Fibroblast of lung (primary cell): ENCODE measurements at places on chromosomes 3 and 15. TPM values are rescaled to one million over a fixed set of nuclear protein-coding genes. Genes with fewer than 3 reads are reported as not detected.

RHOV gene
- under 0.01 TPM in 1 of 2 replicates, not detected in the other for total RNA-seq

ACSBG1 gene
- total RNA-seq: not detected in 2 replicates

MASP1 gene
- total RNA-seq: 56.2 and 328 TPM in 2 replicates

SPTSSB gene
- under 0.01 TPM in 1 of 2 replicates, not detected in the other for total RNA-seq

REC114 gene
- not detected in 2 replicates for total RNA-seq

AGTR1 gene
- 1.2 and 1.5 TPM in 2 replicates for total RNA-seq

ITIH1 gene
- total RNA-seq: not detected in 2 replicates

CFAP100 gene
- total RNA-seq: not detected in 2 replicates

TPM1 gene
- total RNA-seq: 224 and 279 TPM in 2 replicates

FBXL2 gene
- total RNA-seq: 8.7 and 16.2 TPM in 2 replicates

DET1 gene
- total RNA-seq: 5.9 and 6.4 TPM in 2 replicates

GOLGA6D gene
- under 0.01 TPM in 1 of 2 replicates, not detected in the other for total RNA-seq

SERPINI2 gene
- not detected in 2 replicates for total RNA-seq

MYO5C gene
- total RNA-seq: under 0.01 TPM in 2 replicates

HYAL1 gene
- 1.3 and 1.8 TPM in 2 replicates for total RNA-seq

CSPG5 gene
- total RNA-seq: under 0.01 and 0.17 TPM in 2 replicates

CLDN16 gene
- total RNA-seq: under 0.01 and 0.33 TPM in 2 replicates

LCMT2 gene
- 4.8 and 7.2 TPM in 2 replicates for total RNA-seq

GRK7 gene
- total RNA-seq: under 0.01 TPM in 1 of 2 replicates, not detected in the other
